ENCODE measurements at places on chromosomes 1 and 21.
A peak's percentile ranks its signal among the peaks of the same experiment; 100 is the strongest.

- no peak for DNase-seq
These were observed 516.7 kb downstream of the PLPP3 start for GRCh38 chr1:56062625-56063024.

- no peak for DNase-seq
These were observed 109.3 kb downstream of the DMRTB1 start for GRCh38 chr1:53568540-53568939.

- no peak for DNase-seq
These were observed 17.9 kb downstream of the KRTAP10-1 start for GRCh38 chr21:44521928-44522752.

GRCh38 chr1:84278905-84279304 lies 22.6 kb upstream of the SAMD13 start:
- no peak for DNase-seq

GRCh38 chr1:11787251-11787803 lies 18.4 kb downstream of the MTHFR start:
- DNase-seq = peak; percentile 60

DNA sequence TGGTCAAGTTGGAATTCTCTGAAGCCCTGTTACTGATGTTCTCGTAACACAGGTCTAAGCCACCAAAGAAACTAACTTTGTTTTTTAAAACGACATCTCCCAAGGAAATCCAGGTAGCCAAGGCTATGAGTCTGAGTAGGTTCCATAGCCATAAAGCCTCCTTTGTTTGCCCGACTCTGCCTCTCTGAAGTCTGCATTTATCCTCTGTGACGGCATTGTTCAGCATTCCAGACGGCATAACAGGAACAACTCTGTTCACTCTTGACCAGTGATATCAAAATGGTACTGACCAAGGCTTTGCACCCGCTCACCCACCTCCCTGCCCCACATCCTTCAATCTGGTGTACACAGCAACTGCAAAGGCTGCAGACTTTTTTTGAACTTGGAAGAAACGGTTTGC lies 14.8 kb downstream of the URB1 start:
- DNase-seq = no peak

GRCh38 chr1:227805606-227806197 lies 9.8 kb upstream of the PRSS38 start:
- peak; percentile 71 for DNase-seq

DNA sequence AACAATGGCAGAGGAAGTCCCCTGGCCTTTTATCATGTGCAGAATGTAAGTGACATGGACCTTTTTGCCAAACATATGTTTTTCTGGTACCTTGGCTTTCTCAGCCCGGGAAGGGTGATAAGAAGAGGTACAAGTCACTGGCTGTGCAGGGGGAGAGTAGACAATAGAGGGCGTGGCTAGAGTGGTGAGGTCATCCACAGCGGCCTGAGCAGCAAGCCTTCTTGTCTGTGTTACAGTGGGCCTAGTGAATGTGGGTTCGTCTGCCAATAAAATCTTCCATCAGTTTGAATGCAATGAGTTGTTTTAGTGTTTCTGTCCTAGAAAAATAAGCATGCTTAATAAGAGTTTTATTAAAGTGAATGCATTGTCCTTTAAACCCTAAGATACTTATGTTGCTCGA lies 59.0 kb upstream of the PGD start:
- peak; percentile 89 for DNase-seq

DNA sequence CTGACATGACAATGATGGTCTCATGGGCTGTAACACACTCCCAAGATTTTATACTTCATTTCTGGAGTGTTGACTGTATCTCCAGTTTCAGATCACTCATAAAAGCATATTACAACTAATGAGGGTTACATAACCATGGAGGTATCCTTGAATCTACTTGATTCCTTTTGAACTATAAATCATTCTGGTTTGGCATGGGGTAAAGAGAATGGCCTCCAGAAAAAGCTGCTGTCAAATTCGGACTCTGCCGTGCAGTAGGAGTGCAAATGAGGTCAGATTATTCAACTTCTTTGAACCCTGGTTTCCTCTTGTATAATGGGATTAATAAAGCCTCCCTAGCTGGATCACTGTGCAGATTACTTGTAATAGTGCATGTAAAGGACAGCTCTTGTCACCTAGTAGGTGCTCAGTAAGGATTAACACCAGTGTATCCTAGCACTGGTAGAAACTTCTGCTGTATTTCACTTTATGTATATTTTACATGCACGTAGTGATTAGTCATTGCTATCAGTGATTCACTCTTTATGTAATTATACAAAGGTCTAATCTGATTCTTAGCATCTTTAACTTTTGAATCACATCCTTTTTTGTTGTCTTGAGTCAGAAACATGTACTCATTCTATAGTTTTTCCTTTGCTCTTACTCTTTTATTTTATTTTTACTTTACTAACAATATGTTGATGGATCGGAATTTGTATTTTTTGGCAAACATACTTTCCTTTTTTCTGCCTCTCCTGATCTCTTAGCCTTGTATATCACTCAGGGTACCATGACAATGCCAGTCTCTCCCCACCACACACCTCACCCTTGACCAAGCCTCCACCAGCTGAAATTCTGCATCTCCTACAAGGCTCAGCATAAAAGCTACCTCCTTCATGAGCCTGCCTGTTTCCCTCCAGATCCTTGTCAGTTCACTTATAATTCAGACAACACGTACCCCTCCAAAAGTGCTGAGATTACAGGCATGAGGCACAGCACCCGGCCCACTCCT lies 3.2 kb downstream of the LRRC8C start:
- DNase-seq = peak; percentile 66

DNA sequence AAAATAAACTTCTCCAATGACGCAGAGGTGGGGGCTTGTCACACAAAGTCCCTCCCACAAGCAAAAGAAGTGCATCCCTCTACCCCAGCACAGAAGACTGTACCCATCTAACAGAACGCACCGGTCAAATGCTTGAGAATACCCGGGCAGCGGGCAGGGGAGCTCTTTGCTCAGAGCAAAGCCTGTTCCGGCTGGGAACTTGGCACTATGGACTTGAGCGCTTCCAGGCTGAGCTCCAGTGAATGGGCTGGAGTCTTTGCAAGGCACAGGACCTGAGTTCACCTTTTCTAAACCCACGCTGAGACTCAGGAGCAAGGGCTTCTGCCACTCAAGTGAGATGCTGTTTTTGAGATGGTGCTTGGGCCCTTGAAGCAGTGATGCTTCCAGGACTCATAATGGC lies 20.3 kb downstream of the RHBG start:
- no peak for DNase-seq

GRCh38 chr21:25871566-25871965 lies 136.8 kb downstream of the GABPA start:
- no peak for DNase-seq

- peak; percentile 49 for DNase-seq
These were observed 23.8 kb upstream of the ECE1 start for GRCh38 chr1:21313886-21314721.

GRCh38 chr1:64701886-64702285 lies 43.0 kb upstream of the RAVER2 start:
- DNase-seq = no peak

GRCh38 chr1:37776946-37777516 lies 12.1 kb upstream of the EPHA10 start:
- no peak for DNase-seq

- DNase-seq = peak; percentile 83
These were observed 196.8 kb upstream of the LMO4 start for GRCh38 chr1:87131809-87132283.

DNA sequence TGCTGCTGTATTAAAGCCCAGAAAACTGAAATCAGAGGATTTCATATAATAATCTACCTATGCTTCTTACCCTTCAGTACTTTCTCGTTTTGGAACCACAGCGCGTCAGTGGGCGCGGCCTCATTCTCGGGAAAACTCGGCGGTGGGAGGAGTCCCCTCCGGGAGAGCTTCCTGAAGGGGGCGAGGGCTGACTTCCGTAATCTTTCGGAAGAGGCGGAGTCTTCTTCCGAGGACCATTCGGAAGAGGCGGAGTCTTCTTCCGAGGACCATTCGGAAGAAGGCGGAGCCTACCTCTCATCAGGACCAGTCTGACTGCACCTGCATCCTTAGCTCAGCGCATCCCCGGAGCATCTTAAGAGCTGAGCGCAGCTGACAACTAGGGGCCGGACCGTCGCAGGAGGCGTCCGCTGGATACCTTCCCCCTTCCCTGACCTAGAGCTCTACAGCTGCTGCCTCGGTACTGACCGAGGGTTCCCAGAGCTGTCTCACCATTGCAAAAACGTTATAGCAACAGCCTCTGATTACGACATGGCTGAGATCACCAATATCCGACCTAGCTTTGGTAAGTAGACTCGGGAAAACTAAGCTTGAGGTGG lies at the start of gene SYT11:
Gene SYT11 (plus strand): TSS at position 334 of the 596 bp plus-strand sequence. CDS start 195 bp downstream, at position 529.
- peak; percentile 98 for DNase-seq

DNA sequence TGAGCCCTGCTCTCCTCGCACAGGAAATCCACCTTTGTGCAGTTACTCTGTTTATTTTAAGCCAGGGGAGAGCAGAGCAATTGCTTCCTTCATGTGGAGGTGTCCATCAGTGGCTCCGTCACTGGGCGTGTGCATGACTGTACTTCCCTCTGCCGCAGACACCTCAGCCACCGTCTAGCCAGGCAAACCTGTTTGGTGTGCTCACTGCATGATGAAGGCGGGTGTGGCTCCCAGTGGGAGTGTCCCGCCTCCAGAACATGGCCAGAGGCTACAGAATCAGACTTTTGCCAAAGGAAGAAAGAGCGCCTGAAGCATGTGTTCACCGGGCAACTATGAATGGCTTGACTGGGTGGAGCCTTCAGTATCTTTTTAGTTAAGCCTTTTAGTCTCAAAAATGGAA lies 26.1 kb upstream of the LAMC2 start:
- DNase-seq = no peak

DNA sequence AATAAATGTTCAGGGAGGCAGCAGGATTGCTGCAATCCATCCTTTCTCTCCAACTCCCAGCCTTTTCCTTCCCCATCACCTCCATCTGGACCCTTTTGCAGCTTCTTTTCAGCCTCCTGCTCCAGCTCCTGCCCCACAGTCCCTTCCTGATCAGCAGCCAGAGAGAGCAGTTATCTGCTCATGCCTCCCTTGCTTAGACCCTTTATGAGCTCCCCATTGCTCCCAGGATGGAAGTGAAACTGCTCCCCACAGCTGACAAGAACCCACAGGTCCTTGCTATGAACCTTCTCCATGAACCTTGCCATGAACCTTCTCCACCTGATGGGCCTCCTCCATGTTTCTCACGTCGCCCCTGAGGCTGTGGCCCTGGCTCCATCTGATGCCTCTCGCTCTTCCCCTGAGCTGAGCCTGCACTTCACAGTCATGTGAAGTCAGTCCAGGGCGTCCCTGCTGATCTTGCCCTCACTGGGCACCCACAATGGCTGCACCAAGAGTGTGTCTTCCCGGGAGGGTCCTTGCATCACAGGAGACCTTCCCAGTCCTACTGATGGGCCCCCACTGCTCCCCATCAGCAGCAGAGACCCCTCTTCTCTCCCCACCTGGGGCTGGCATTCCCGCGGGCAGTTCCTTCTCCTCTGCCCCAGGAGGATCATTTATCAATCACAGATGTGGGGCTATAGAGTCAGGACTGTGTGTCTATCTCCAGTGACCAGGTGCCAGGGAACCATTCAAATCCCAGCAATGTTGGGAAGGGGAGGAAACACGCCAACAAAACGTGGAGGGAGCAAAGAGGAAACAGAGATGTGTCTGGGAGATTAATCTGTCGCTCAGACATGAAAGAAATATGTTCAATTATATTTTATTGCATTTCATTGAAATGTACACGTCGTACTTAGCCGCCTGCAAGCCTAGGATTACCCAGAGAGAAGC lies 73.1 kb downstream of the MATN1 start:
- no peak for DNase-seq

GRCh38 chr1:22861764-22862440 lies 110.8 kb downstream of the LACTBL1 start:
- peak; percentile 89 for DNase-seq
